ENCODE measurements at places on chromosomes 6 and 20.

GRCh38 chr6:43119482-43119881 lies 43.4 kb downstream of the PTK7 start:
- DNase-seq = no peak

GRCh38 chr20:41830702-41831101 lies 212.5 kb upstream of the CHD6 start:
- DNase-seq = no peak

GRCh38 chr6:158876886-158877285 lies 57.7 kb upstream of the EZR start:
- no peak for DNase-seq

DNA sequence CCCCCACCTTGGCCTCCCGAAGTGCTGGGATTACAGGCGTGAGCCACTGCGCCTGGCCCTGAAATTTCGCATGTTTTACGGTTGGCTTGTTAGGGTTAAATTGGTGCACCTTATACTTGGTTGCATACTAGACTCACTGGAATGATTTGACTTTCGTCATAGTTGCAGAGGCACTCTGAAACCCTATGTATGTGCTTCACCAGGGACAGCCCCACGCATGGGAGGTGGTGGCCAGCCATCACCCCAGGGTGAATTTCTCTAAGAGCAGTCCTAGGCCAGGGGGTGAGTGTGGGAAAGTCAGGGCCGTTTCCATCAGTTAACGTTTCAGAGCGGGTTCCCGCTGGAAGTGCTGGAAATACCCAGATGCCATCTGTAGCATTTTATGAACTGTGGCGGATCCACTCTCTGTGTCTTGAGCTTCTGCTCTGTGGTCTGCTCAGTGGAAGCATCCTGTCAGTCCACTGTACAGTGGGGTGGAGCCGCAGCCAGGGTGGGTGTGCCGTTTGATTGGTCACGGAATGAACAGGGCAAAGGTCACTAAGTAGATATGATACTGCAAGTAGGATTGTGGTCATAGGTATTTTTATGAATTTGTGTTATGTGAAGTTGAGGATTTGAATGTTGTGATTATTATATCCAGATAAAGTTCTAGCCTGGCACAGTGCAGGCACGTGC lies 13.2 kb downstream of the DNAJC5 start:
- DNase-seq = no peak

DNA sequence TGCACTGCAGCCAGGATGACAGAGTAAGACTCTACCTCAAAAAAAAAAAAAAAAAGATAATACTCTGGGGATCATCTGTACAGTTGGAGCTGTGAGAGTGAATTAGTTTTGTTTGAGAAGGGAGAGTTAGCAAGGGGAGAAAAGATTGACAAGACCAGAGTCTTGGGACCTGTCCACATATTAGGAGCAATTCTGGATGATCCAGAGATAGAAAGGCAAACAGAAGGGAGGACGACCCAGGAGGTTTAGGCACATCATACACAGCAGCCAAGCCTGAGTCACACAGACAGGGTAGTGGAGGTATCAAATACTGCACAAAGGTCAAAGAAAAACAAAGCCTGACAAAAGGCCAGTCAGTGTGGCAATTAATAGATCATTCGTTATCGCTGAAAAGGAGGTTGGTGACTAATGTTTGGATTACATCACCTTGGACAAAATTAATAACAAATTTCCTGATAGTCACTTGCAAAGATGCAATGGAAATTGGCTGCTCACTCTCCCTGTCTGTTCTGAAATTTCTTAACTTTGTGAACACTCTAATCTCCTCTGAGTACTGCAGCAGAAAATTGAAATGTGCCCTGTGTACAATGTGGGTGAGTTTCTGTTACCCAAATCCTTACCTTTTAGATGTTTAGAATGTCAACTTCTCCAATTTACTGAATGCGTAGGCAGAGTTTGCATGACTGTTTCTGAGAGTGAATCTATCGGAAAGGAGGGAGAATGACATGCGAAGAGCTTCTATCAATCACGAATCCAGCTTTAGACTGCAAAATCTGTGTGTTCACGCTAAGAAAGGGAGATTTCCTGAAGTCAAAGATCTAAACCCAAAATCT lies 105.4 kb downstream of the TSHZ2 start:
- DNase-seq = peak; percentile 36

- DNase-seq = no peak
Observed at GRCh38 chr6:43951756-43952675, 175.2 kb downstream of the MRPL14 start.

- DNase-seq = no peak
Observed at GRCh38 chr6:135390458-135390857, 107.1 kb downstream of the AHI1 start.

DNA sequence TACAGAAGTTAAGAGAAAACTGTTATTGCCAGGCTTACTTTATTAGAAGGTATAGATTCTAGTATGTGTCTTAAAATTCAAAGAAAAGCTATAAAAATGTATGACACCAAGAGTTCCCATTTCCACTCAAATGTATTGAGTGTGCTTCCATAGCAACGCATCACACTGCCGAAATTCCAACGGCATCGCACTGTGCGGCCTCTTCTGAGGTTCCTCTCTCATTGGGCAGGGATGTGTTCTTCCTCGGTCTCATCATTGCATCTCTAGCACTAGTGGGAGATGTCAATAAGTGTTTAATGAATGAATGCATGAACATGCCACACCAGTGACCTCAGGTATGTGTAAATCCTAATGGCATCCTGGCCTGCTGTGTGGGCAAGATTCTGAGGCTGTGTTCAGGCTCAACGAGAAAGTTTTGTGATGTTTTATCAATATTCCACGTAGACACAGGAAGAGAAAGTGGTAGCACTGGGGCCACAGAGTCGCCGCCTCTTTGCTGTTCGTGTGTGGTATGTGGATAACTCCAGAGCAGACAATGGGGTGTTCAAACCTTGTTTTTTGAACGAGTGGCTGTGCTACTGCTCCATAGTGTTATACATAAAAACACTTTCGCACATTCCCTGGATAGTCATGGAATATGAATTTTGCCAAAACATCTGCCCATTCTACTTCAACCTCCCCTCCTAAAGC lies 171.6 kb downstream of the ADGB start:
- DNase-seq = no peak

DNA sequence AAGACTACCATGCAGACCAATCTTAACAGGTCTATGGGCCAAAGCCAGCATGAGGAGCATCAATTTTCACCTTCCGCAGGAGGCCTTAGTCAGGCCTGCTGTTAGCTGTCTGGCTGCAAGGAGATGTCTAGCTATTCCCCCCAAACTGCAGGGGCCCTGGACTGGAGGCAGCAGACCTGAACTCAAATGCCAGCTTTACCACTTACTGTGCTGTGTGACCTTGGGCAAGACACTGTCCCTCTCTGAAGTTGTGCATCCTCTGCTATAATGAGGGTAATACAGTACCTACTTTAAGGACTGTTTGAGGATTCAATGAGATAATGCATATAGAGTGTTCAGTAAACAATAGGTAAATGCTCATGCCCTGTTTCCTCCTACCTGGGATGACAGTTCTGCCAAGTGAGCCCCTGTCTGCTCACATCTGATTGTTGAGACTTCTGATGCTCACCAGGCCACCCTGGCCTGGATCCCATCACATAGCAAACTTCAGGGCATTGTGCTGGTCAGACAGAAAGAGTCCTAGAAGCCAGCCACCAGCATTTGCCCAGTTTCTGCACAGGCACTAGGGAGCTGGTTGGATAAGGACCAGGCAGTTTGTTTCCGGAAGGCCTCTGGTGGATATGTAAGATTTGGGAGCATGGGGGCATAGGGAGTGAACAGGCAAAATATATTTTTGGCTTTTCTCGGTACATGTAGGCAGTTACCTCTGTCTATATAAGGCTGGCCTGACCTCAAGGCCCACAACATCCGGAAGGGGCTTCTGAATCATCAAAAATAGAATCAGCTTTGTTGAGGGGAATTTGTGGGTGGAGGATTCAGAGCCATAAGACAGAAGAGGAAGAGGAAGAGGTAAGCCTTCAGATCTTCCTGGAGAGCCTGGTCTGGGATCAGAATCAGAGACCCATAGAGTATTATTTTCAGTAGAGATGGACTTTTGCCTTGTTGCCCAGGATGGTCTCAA lies 2.3 kb upstream of the OCSTAMP start:
- no peak for DNase-seq

DNA sequence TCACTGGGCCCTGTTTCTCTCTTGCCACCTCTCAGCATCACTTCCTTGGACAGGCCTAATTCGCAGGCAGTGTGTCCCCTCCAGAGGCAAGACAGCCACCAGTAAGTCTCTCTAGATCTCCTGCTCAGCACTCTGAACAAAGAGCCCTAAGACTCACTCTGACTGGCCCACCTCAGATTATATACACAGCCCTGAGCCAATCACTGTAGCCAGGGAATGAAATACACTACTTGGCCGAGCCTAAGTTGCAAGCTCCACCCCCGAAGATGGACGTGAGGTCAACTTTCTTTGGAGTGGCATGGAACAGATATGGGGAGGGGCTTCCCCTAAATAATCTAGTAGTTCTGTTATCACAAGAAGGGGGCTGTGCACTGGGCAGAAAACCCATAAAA lies 4.1 kb downstream of the BPI start:
- no peak for DNase-seq

DNA sequence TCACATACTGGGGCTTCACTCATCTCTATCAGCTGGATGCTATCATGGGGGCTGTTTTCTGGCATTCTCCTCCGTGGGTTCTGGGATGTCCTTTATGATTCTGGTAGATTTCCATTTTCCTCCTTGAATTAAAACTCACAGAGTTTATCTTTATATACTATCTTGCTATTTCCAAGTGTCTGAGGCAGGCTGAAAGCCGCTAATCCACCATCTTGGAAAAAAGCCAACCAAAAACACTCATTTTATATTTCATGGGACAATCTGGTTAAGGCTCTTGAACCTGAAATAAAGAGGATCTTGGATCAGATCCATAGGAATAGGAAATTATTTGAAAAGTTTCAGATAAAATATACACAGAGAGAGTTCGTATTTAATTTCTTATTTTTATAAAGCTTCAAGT lies 86.0 kb downstream of the AFG1L start:
- no peak for DNase-seq

- DNase-seq = no peak
Observed at GRCh38 chr6:1395506-1395905, 6.1 kb downstream of the FOXF2 start.

GRCh38 chr6:164926686-164927085 lies 382.7 kb downstream of the C6orf118 start:
- no peak for DNase-seq

- DNase-seq = no peak
Observed at GRCh38 chr20:22814471-22815205, 220.5 kb upstream of the SSTR4 start.

- no peak for DNase-seq
Observed at GRCh38 chr6:34676140-34676539, 20.4 kb downstream of the ILRUN start.

- no peak for DNase-seq
Observed at GRCh38 chr6:143000811-143001210, 55.8 kb upstream of the HIVEP2 start.

GRCh38 chr6:170017603-170018320 lies 266.3 kb downstream of the ERMARD start:
- DNase-seq = no peak

DNA sequence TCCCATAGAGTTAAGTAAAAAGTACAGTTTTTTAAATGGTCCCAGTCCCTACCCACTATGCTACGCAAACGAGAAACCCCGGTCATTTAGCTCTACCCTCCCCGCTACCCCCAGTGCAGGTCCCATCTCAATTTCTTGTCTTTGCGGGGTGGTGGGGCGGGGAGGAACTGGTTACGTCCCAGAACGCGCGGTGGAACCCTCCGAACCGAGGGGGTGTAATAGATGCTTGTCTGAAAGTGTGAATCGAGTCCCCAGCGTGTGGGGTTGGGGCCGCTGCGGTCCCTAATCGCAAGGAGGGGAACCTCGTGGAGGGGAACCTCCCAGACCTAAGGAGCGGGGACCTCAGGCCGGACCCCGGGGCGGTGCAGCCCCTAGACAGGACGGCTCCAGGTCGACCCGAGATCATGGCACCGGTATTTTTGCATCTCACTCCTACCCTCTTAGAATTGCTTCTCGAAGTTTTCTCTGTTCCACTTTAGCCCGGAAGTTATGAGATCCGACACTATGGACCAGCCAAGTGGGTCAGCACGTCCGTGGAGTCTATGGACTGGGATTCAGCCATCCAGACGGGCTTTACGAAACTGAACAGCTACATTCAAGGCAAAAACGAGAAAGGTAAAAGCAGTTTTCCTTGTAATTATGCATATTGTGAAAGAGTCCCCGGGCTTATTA lies 779 bp downstream of the HEBP2 start:
- no peak for DNase-seq

GRCh38 chr20:25220021-25220730 lies 24.7 kb downstream of the ENTPD6 start:
- no peak for DNase-seq

- DNase-seq = no peak
Observed at GRCh38 chr6:165077876-165078275, 231.5 kb downstream of the C6orf118 start.

DNA sequence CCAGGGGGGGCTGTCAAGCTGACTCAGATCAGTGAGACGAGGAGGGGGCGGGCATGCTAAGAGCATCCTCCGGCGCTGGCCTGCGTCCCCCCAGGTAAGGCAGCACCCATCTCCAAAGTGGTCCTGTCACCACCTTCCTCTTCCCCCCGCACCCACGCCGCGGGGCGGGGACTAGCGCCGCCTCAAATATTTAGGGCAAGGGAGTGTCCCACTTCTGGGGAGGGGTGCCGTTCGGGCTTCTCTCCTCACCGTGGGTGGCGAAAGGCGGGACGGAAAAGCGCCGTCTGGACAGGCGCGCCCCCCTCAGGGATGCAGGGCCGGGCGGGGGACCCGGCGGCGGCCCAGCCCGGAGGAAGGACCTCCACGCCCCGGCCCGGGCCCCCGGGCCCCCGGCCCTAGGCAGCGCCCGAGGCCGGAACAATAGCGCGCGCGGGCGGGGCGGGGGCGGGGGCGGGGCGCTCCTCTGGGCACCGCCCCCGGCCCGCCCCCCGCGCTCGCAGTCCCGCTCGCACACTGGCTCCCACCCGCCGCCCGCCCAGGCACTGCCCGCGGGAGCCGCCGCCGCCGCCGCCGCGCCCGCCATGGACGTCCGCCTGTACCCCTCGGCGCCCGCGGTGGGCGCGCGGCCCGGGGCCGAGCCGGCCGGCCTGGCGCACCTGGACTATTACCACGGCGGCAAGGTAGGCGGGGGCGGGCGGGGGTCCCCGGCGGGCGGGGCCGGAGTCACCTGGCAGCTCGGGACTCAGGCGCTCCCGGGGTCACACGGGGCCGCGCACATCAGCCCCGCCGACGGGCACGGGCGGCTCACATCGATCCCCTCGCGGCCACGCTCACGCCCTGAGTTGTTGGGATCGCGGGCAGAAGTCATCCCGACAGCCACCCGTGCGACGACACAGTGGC lies at the start of gene TOX2:
TSS of gene TOX2 (plus strand) at position 542 of the 900 bp plus-strand sequence. CDS start at position 582, 40 bp downstream.
- no peak for DNase-seq

GRCh38 chr20:37528446-37529213 lies 954 bp upstream of the BLCAP start:
- DNase-seq = no peak
